ENCODE measurements at places on chromosomes 1 and 21.

- no peak for DNase-seq
These were observed 14.2 kb downstream of the C8A start for GRCh38 chr1:56868761-56869160.

GRCh38 chr1:89339039-89339438 lies 24.8 kb upstream of the GBP6 start:
- no peak for DNase-seq

DNA sequence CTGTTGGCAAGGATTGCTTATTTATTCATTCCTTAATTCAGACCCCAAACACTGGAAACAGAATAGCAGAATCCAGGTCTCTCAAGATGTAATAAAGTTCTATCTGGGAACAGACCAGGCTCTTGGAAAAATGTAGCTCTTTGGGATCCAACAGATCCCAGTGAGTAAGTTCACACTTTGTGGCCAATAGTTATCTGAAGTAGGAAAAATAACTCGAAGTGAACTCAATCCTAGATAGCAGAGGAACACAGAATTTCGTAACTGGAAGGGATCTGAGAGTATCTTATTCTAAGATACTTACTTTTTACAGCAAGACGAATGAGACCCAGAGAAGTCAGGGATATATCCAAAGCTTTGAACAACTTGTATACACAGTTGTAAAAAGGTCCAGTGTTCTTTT lies 150.7 kb upstream of the CD34 start:
- no peak for DNase-seq

- DNase-seq = no peak
These were observed 82.7 kb downstream of the BCAR3 start for GRCh38 chr1:93598861-93599439.

DNA sequence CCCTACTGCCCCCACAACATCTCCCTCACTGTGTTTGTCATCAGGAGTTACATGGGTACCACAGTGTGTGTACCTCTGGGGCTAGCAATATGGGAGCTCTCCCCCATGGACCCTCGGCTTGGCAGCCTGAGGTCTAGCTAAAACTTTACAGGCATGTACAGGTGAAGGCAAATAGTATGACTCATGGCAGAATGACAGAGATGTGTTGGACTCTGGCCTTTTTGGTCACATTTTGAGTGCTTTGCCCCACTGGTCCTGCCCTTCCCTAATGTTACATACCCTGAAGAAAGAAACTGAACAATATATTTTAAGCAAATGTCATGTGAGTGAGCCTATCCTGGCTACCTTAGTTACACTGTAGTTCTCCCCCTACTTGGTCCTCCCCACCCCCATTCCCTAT lies 124.0 kb downstream of the NGF start:
- DNase-seq = no peak

DNA sequence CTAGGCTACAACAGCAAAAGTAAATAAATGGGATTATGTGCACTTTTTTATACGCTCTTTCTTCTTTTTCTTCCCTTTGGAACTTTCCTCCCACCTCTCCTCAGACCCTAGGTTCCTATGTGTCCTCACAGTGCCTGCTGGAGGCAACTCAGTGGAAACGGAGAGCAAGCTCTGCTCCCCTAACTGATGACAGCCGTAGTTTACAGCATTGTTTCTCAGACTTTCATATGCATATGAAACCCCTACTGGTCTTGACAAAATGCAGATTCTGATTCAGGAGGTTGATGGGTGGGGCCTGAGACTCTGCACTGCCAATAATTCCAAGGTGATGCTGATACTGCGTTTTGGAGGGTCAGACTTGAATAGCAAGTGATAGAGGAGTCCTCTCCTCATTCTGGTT lies 34.3 kb upstream of the HMCN1 start:
- DNase-seq = no peak

DNA sequence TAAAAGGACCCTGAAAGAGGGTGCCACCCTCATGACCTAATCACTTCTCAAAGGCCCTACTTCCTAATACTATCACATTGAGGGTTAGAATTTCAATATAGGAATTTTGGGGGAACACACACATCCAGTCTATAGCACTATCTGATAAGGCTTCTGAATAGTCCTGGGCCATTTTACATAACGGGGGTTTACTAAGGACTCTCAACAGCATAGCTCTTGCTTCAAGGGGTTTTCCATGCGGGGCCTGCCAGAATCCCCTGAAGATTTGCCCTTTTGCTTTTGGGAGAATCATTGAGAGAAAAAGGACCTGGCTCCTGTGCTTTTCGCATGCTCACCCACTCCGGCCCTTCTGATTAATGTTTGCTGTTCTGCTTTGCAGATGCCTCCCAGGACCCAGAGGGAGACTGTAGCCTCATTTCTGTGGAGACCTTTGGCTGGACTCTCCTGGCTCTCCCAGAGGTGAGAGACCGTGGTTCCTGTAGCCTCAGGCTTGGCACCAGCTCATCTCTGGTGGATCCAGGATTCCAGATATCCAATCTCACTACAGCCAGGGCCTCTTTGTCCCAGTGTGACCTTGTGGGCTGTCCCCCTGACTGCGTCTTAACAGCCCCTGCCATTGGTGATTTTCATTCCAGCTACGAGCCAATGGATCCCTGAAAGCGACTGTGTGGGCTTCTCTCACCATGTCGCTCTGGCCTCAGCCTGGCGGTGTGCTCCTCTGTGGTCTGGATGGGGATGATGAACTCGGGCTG lies 72.6 kb downstream of the DDR2 start:
- no peak for DNase-seq

DNA sequence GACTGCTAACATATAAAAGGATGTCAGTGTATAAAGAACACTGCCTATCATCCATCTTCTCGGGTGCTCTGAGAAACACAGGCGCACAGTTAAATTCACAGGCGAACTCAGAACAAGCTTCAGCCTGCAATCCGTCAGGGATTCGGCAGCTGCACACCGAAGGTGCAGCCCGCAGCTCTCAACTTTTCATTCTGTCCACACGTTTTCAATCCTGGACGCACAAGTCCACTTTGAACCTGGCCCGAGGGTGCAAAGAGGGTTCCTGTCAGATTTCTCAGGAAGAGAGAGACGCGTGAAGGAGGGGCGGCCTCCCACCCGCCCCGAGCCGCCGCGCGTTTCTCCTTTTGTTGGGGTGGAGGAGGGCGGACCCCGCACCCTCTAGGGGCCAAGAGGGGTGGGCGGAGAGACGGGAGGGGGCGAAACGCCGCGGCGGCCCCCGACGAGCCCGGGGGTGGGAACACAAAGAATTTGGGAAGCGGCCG lies 724 bp downstream of the DOCK7 start:
- peak; percentile 54 for DNase-seq

GRCh38 chr1:24190983-24191461 lies 3.9 kb upstream of the IFNLR1 start:
- no peak for DNase-seq

GRCh38 chr1:30777060-30777903 lies 19.7 kb upstream of the LAPTM5 start:
- DNase-seq = no peak

GRCh38 chr1:184387069-184387475 lies 243 bp downstream of the C1orf21 start:
- no peak for DNase-seq

DNA sequence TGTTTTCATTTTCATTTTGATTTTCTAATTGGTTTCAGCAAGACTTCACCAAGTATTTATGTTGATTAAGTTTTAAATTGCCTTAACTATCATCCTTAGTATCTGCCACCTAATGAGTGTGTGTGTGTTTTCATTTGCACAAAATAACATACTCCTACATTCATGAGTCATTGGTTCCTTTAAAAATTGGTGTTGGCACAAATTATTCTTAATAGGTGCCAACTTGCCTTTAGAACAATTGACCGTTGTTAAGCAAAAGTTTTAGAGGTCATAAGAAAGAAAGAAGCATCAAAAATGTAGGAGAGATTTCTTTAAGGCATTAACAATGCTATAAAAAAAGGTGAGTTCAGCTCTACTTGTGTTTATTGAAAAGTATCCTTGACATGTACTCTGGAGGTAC lies 77.5 kb downstream of the FNBP1L start:
- DNase-seq = no peak

DNA sequence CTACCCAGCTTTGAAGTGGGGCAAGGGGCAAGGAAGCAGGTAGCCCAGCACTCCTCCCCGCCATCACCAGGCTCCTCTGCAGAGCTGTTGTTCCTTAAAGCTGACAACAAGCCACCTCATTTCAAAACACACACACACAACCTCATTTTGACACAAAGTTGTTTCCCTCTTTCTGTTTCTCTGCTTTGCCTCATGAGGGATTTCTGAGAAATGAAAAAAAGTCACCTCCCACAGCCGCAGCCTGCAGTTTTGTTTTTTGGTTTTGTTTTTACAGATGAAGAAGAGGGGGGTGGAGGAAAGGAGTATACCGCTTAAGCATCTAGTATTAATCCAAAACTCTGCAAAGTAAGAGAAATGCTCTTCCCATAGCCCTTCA lies 12.1 kb downstream of the MCL1 start:
- peak; percentile 56 for DNase-seq

DNA sequence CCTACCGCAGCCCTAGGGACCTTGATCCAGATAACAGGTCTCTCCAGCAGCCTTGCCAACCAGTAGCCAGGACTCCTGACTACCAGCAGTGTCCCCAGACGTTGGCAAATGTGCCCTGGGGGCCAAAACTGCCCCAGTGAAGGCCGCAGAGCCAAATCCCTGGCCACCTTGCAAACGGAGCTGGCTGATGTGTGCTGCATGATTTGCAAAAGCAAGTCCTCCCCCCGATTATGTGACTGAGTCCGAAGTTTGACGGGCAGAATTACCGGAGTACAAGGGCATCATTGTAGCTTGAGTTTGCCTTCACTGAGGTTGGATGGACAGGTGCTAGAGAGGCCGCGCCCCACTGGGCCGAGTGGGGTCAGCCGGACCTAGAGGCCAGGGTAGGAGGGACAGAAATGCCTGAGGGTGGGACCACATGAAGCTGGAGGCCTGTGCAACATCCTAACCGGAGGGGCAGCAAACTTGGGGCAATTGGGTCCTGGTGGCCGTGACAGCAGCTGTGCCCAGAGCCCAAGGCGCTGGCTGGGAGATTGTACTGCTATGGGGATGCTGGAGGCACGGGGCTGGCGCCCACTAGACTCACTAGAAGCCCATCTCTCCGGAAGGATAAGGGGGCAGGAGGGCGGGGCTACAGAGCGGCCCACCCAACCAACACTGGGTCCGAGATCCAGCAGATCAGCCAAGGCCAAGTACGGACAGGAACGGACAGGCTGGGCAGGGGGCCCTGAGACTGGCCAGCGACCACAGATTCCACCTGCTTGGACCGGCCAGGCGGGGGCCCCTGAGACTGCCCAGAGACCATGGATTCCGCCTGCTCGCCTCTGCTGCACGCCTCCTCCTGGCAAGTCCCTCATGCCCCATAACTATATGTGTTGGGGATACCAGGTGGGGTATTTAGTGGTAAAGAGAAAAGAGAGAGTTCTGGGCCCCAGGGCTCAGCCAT lies 2.8 kb downstream of the ARHGEF16 start:
- DNase-seq = no peak

DNA sequence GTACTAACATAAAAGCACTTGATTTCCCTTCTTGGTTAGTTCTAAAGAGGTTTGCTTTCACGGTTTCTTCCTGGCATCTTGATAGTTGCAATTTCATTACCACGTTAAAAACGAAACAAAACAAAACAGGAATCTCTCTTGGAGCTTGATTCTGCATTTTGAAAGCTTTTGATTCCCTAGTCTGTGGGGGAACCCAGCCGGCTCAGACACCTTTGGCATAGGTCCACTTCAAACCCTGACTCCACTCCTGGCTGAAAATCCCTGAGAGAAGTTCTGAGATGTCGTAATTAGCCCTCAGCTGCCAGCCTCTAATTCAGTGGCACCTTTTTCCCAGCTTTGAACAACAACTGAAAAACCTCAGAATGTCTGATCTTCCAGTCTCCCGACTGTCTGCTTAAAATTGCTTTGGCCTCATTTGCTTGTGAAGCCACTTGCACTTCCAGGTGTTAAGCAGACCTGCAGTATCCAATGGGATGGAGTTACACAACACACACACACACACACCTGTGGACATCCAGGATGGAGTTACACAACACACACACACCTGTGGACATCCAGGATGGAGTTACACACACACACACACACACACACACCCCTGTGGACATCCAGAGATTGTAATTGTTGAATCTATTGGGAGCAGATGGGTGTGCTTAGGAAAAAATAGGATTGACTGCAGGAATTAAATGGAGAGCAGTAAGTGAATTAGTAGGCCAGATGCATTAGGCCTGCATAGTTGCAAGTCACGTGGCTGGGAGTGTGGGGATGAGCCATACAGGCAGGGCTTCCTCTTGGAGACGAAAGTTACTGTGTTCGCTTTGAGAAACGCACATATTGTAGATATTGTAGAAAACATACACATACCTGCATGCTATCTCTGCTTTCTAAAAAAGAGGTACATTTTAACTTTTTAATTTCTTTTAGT lies 285.6 kb upstream of the FMN2 start:
- DNase-seq = no peak

DNA sequence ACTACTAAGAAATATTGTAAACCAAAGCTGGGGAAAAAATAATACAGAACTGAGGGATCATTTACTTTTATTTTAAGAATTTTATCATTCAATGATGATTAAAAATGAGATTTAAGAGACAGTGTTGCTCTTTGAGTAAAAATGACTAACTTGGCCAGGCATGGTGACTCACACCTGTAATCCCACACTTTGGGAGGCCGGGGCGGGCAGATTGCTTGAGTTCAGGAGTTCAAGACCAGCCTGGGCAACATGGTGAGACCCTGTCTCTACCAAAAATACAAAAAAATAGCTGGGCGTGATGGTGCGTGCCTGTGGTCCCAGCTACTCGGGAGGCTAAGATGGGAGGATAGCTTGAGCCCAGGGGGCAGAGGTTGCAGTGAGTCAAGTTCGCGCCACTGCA lies 21.8 kb upstream of the PLEKHO1 start:
- no peak for DNase-seq

- no peak for DNase-seq
These were observed 62.0 kb downstream of the KCNK1 start for GRCh38 chr1:233675893-233676292.

DNA sequence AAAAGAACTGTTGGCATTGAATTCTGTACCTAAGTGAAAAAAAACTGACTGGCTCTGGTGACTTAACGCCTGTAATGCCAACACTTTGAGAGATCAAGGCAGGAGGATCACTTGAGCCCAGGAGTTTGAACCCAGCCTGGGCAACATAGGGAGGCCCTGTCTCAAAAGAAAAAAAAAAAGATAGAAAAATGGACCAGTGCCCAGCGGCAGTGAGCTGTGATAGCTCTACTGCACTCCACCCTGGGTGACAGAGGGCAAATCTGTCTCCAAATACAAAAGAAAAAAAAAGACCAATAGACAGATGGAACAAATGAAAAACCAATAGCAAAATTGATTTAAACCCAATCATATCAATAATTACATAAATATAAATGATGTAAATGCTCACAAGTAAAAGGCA lies 674 bp upstream of the AKR7A3 start:
- no peak for DNase-seq

GRCh38 chr1:64030411-64030810 lies 173.0 kb upstream of the UBE2U start:
- DNase-seq = no peak

- peak; percentile 67 for DNase-seq
These were observed 145.0 kb downstream of the DHRS3 start for GRCh38 chr1:12472798-12473551.
